CD4-positive, alpha-beta T cell treated with Interleukin-15 for 4 hours (primary cell): ENCODE measurements at places on chromosomes 16 and 17.

DNA sequence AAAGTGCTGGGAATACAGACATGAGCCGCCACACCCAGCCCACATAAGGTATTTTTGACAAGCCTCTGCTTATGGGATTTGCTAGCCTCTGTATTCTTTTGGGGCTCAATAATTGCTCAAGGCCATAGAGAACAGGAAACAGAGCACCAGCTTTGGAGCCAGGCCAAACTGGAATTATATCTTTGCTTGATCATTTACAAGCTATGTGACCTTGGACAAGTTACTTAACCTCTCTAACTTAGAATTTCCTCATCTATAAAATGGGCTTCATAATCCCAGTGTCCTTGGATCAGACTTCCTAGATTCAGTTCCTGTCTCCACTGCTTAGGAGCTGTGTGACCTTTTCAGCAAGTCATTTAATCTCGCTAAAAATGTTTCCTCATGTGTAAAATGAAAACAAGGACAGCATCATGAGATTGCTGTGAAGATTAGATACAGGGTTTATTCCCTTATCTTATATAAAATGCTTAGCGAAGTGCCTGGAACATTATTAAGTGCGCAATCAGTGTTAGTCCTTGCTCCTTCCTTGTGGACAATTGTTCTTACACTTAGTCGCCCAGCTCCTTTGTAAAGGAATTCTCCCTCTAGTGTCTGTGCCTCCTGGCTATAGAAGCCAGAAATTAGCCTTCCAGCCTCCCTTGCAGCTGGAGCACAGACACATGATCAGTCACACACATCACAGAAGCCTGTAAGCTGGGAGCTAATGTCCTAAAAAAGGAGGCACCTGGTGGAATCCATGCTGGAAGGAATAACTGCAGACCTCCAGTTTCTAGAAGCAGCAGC lies 16.6 kb downstream of the KRT9 start:
- no peak for DNase-seq

GRCh38 chr17:51869387-51869786 lies 289.1 kb downstream of the CA10 start:
- DNase-seq = no peak

DNA sequence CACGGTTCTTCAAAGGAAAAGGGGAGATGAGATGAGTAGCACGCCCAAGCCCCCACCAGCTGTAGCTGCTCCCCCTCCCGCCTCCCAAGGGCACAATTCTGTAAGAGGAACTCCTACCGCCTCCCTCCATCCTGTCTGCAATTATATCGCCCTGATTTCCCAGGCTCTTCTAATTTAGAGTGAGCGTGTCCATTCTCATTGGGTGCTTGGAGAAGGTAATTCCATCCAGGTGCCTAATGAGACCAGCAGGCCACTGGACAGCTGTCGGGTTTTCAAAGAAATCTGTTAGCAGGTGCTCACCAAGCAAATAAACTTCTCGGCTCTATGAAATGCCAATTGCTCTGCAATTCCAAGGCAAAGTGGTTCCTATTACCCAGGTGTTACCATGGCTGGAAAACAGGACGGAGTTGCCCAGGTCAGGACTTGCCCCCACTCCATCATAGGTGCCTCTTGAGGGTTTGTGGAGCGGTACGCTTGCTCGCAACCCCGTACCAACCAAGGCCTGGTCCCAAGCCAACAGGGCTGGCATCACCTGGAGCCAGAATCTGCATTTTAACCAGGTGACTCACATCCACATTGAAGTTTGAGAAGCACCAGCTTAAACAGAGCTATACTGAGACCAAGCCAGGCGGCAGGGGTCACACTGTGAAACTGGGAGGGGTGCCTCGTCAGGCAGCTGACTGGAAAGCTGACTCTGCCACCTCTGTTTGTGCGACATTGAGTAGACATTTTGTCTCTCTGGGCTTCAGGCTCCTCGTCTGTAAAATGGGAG lies 16.5 kb upstream of the MEAK7 start:
- DNase-seq = no peak

DNA sequence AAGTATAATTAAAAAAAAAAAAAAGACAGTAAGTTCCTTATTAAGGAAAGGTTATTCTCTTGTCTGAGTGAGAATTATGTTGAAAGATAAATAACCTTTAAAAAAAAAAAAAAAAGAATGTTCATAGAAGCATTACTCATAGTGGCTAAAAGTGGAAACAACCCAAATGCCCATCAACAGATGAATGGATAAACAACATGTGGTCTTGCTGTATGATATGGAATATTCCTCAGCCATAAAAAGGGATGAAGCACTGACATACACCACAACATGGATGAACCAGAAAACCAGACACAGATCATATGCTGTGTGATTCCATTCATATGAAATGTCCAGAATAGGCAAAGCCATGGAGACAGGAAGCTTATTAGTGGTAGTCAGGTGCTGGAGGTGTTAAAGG lies 9.2 kb upstream of the CCNF start:
- no peak for DNase-seq

- DNase-seq = no peak
These were observed 23.5 kb downstream of the UBALD1 start for GRCh38 chr16:4591191-4591590.

GRCh38 chr16:86321491-86321890 lies 188.8 kb upstream of the FOXF1 start:
- DNase-seq = no peak

GRCh38 chr17:72465191-72466024 lies 344.6 kb downstream of the SOX9 start:
- no peak for DNase-seq

- DNase-seq = no peak
These were observed 302.7 kb upstream of the PMFBP1 start for GRCh38 chr16:72474501-72475123.

DNA sequence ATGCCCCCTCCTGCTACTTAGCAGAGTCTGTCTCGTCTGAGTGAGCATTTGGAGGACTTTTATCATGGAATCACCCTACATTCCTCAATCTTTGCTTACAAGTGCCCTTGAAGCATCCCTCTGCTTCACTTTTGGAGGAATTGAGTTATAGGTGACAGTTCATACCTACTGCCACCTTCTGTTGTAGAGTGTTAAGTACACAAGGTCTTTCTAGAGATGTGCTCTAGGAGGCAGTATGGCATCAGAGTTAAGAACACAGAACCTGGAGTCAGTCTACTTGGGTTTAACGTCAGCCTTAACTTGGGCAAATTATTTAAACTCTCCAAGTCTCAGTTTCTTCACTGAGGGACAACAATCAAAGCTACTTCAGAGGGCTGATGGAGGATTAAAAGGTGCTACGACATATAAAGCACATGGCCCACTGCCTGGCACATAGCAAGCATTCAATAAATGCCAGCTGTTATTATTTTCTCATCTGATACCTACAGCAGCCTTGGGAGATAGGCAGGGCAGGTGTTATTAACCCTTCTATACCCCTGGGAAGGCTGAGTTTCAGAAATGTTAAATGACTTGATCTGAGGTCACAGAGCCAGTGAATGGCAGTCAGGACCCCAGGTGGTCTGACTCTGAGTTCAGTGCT lies 62.2 kb downstream of the UTP18 start:
- peak; percentile 1 for DNase-seq

- DNase-seq = no peak
These were observed 122.3 kb upstream of the CIBAR2 start for GRCh38 chr16:85234310-85235204.

DNA sequence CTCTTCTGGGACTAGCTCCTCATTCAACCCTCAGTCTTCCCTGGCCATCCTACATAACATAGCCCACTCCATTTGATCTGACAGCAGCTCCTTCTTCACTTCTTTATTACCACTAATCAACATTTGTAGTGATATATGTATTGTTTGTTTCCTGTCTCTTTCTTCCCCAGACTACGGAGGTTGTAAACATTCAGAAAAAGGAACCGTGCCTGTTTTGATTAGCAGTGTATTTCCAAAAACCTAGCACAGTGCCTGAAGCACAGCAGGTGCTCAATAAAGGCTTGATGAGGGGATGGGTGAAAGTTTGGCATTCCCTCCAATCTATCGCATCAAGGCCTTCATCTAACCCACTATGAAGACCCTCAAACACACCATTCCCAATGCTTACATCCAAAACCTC lies 150.8 kb downstream of the XYLT1 start:
- no peak for DNase-seq

GRCh38 chr16:55565086-55565485 lies 1.4 kb upstream of the CAPNS2 start:
- DNase-seq = no peak

DNA sequence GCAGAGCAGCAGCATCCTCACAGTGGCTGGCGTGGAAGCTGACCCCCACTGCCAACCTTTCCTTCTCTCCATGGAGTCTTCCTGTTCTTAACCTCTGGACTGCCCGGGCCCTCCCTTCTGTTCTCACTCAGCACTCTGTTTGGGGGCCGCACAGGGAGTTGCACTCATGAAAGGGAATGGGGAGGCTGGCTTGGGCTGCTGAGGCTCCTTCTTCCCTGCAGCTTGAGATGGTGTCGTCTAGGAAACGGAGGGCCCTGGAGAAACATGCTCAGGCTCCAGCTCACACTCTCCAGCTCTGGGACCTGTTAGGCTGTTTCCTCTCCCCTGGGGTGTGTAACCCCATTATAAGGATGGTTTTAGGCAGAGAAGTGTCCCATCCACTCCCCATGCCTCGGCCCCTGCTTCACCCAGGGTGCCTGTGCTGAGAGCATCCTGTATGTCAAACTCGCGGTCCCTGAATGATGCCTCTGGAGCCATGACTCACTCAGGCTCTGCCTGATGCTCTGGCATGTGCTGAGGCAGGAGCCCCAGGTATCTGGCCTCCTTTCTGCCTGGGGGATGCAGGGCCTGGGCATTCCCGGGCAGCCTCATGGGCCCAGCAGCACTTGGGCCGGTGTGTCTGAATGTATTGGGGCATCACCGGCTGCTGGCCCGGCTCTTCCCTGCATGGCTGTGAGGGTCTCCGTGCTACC lies 18.9 kb downstream of the TMEM94 start:
- no peak for DNase-seq

GRCh38 chr17:2384439-2385127 lies 16.3 kb downstream of the MNT start:
- DNase-seq = no peak

DNA sequence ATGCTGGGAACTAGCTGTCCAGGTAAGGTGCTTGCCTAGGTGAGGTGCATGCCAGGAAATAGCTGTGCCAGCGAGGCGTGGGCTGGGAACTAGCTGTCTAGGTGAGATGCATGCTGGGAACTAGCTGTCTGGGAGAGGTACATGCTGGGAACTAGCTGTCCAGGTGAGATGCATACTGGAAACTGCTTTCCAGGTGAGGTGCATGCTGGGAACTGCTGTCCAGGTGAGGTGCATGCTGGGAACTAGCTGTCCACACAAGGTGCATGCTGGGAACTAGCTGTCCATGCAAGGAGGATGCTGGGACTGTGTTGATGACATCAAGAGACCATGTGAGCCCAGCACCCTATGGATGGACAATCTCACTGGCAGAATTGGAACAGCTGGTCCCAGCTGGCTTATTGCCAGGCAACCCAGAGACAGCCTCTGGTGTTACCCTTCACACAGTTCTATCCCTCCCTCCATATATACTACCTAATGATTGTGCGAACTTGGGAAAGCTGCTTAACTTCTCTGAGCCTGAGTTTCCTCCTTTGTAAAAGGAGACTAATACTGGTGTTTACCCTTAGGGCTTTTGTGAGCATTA lies 479.9 kb upstream of the RBFOX1 start:
- no peak for DNase-seq

DNA sequence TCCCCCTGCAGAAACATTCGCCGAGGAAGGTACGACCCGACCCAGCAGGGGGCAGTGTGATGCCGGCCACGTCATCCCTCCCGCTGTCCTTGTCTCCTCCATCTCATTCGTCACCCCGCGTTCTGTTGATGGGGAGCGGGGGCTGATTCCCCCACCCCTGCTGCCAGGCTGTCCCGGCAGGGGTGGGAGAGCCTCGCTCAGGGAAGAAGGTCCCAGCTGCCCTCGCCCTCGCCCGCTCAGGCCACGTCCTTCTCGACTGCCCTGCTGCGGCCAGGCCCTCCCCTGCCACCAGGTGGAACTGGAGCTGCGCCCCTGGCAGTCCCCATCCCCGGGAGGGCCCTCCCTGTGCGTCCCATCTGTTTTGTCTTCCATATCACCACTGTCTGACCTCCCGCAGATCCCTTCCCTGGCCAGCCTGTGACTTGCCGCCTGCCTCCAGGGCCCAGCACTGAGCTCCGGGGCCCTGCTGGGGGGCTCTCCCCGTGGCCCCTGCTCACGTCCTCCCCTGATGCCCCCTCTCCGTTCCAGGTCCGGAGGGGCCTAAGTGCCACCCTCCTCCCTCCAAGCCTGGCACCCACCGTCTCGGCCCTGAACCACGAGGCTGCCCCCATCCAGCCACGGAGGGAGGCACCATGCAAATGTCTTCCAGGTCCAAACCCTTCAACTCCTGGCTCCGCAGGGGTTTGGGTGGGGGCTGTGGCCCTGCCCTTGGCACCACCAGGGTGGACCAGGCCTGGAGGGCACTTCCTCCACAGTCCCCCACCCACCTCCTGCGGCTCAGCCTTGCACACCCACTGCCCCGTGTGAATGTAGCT lies 20.6 kb downstream of the ADAM11 start:
- peak; percentile 80 for DNase-seq

- DNase-seq = peak; percentile 14
These were observed 48.4 kb downstream of the SEC14L1 start for GRCh38 chr17:77189148-77189547.

GRCh38 chr17:30969989-30970830 lies 629 bp upstream of the RNF135 start:
- DNase-seq = no peak

DNA sequence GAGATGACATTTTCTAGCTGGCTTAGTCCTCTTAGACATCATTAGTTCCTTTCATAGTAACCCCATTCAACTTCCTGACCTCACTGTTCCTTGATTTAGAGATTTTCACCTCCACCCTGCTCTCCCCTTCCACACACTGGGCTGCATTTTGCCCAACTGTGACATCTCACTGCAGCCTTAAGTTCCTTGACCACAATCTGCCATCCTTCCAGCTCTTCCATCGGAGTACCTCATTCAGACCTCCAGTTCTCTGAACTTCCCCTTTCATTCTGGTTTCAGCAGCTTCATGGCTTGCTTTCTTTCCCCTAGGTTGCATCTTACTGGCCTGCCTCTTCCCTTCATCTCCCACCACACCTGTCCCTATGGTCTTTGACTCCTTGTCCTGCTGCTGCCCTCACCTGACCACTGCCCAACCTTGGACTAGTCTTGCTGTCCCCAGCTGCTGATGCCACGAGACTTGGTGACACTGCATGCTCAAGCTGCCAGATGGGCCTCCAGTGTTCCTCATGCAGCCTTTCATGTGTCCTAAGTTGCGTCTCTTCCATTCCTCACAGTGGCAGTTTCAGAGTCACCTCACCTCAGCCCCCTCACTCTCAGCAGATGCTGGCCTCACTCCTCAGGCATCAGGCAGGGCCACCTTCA lies 40.8 kb downstream of the NUP88 start:
- DNase-seq = no peak

DNA sequence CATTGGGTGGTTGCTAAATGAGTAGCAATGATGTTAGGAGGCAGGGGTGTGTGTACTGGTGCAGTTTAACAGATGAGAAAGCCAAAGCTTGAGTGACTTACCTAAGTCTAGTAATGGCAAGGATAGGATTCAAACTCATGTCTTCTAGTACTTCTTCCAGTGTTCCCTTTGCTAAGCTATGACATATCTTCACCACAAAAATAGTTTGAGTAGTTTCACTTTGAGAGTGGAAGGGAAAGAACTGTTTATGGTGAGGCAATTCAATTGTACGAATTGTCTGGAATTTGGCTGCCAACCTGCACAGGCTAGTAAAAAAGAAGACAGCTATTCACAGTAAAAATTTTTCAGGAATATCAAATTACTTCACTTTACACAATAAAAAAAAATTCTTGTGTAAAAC lies 138.0 kb downstream of the NLK start:
- DNase-seq = no peak

- peak; percentile 63 for DNase-seq
These were observed at the start of the genes ABI3 and GNGT2 for GRCh38 chr17:49210158-49211029. Gene ABI3, plus strand, starts transcription at chr17:49210707. Its CDS starts 18 bp downstream, at chr17:49210725. Gene GNGT2, minus strand, starts transcription at chr17:49210574. Its CDS starts 3,152 bp downstream, at chr17:49207422.

GRCh38 chr16:87818533-87819161 lies 50.7 kb downstream of the SLC7A5 start:
- no peak for DNase-seq
